ENCODE measurements at places on chromosomes 16 and 17.

DNA sequence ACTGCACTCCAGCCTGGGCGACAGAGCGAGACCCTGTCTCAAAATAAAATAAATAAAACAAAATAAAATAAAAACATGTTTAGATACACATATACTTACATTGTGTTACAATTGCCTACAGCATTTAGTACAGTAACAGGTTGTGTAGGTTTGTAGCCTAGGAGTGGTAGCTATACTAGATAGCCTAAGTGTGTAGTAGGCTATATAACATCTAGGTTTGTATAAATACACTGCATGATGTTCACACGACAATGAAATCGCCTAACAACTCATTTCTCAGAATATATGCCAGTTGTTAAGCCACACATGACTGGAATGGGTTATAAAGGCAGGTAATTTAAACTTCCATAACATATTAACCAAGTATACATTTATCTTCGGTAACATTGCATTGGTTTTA is 90.6 kb downstream of the TUBD1 start:
- DNase-seq, result no peak

DNA sequence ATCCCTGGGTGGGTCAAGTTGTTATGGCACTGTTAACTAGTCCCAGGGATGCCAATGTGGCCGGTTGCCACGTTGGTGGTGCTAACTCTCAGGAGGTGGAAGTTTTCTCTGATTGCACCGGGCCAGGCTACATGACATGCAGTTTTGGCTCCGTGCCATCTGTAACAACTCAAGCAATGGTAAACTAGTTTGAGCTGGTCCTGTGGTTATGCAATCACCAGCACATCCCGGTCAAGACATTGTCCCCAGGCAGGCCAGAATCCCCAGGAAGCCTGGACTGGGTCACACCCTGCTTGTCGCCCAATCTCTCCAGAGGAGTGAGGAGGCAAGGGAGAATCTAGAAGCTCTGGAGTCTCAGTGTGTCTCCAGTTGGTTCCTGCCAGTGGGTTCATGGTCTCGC is 10.1 kb upstream of the CCL17 start:
- no peak for DNase-seq

- DNase-seq, result no peak
Measured at GRCh38 chr16:78469787-78470186, 370.3 kb downstream of the WWOX start.

- DNase-seq, result peak; percentile 45
Measured at GRCh38 chr17:64984181-64984580, 64.9 kb upstream of the LRRC37A3 start.

DNA sequence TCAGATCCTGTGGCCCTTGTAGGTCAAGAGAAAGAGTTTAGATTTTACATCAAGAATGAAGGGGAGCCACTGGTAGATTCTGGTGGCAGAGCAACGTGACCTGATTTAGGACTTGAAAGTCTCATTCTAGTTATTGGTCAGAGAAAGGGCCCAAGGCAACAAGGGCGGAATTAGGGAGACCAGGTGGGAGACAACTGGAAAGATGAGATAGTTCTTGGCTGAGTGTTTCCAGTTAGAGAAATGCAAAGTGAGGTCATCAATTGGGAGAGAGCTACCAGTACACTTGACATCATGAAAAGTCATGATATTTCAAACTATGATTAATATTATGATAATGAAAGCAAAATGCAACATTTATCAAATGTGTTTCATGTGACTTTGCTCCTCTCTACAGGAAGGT is 147.2 kb upstream of the FAM20A start:
- DNase-seq, result no peak

DNA sequence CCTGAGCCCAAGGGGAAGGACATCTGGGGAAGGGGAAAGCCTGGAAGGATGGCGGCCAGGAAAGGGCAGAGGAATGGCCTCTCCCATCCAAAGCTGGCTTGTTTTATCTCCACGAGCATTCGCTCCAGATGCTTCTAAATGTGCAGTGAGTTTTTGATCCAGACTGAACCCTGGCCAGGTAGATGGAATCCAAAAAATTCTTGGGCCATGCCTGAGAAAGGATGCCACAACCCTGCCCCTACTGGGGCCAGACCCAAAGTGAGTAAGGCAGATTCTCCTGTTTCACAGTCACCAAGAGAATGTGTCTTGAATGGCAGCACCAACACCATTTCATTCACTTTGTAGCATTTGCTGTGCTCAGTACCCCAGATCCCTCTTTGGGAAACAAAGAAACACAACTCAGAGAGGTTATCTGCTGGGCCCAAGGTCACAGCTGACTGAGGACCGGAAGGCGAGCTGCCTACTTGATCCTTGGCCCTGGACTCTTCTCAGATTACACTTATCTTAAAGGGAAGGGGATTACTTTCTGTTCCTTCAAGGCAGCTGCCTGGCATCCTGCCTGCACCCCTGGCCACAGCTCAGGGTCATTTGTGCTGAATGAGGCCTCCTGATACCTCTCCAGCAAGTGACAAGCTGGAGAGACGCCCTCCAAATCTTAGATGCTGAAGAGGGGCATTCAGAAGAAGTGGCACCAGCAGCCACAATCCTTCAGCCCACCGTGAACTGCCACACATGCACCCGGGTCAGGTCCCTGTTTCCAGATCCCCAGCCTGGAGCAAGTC is 3.6 kb downstream of the LRRC75A start:
- DNase-seq, result no peak

GRCh38 chr16:1960665-1961630 is 1.6 kb downstream of the NDUFB10 start:
- DNase-seq, result peak; percentile 87

GRCh38 chr17:39660011-39660360 is 5.2 kb upstream of the TCAP start:
- DNase-seq, result no peak

GRCh38 chr17:59165933-59166342 is 10.4 kb downstream of the PRR11 start:
- peak; percentile 59 for DNase-seq

- DNase-seq, result no peak
Measured at GRCh38 chr16:7124701-7125100, 207.9 kb upstream of the RBFOX1 start.

DNA sequence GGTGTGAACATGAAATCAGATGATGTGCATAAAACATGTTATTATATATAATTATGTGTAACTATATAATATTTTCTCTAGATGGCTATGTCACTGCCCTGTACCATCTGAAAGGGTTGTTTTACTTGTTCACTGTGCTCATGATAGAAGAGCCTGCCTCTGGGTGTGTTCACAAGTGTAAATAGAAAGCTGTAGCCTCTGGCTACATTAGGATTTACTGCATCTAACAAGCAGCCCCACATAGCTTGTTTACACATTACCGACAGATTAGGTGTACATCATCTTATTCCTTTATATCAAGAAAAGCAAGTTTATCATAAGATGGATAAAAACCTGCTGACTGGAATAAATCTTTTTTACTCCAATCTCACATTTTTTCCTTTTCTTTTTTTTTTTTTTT is 46.1 kb downstream of the CHD9 start:
- DNase-seq, result no peak

GRCh38 chr17:67262435-67263117 is 17.6 kb upstream of the HELZ start:
- no peak for DNase-seq

- DNase-seq, result no peak
Measured at GRCh38 chr17:71383091-71383490, 737.7 kb upstream of the SOX9 start.

- DNase-seq, result no peak
Measured at GRCh38 chr17:62093188-62094155, 28.4 kb upstream of the MED13 start.

- no peak for DNase-seq
Measured at GRCh38 chr17:1871756-1872155, 42.0 kb downstream of the RPA1 start.

GRCh38 chr17:245611-246010 is 64.2 kb upstream of the DOC2B start:
- no peak for DNase-seq

DNA sequence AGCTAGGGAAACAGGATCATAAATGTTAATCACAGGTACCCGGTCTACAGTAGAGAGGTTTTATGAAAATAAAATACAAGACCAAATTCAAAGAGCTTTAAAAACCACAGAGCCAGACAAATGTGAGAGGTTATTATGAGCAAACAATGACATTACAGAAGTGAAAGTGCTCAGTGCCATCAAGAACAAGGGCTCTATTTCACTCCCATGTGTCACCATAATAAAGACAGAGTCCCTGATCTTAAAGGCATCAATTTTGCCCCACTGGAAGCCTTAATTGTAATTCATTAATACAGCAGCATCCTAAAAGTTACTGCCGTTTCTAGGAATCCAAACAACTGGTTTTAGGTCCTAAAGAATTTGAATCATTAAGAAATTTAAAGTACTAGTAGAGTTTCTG is 43.7 kb upstream of the CDRT4 start:
- no peak for DNase-seq

DNA sequence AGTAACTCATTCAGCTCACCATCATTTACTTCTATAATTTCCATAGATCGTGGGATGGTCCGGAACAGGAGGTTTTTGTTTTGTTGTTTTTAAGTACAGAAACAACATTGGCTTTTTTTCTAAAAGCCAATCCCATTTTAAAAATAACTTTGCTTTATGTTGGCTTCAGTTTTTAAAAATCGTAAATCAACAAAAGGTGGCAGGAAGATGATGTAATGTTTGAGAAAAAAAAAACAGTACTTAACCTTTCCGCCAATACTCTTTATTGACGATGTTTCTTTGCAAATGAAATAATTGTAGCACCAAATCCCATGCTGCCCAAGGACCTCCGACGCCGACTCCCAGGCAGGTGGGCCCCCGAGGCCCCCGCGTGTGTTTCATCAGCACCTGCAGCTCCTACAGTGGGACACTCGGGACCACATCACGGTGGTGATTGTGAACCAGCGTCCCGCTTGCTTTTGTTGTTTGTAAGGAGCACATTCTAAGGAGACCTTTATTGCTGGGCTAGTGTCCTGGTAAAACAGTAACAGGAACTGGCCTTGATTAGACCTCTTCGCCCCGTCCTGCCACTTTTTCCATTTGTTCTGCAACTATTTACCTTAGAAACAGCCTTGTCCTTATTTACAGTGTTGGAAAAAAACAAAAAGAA is 140.2 kb upstream of the CHMP6 start:
- DNase-seq, result no peak

DNA sequence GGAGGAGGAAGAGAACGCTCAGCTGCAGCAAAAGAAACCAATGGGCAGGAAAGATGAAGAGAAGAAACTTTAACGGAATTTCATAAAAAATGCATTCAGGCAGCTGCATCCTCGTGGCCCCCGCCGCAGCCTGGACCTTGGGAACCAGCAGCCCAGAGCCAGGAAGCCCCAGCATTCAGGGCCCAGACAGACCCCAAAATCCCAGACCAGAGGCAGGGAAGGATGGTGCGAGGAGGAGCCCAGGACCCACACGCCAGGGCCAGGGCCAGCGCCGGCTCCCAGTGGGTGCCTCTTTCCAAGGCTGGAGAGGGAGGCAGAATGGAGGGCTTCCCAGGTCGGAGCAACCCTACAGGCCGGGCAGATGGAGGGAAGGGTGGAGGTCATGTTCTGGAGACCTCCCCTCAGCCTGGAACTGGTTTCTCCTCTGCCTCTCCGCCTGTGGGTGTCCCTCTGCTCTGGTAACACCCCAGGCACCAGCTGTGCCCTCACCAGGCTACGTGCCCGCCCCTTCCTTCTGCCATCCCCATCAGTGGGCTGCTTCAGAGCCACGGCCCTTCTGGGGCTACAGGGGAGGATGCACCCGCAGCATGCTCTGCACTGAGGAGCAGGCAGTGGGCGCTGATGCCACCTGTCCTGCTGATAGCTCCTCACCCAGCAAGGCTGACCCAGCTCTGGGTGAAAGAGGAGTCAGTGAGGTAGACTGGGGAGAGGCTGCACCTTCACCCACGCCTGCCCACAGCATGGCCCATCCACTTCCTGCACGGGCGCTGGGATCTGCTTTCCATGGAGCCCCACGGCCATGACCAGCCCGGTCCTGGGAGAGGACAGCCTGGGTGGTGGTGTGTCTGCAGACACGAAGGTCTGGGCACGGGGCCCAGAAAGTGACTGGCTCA is 1.2 kb upstream of the MIF4GD start:
- DNase-seq, result peak; percentile 62

DNA sequence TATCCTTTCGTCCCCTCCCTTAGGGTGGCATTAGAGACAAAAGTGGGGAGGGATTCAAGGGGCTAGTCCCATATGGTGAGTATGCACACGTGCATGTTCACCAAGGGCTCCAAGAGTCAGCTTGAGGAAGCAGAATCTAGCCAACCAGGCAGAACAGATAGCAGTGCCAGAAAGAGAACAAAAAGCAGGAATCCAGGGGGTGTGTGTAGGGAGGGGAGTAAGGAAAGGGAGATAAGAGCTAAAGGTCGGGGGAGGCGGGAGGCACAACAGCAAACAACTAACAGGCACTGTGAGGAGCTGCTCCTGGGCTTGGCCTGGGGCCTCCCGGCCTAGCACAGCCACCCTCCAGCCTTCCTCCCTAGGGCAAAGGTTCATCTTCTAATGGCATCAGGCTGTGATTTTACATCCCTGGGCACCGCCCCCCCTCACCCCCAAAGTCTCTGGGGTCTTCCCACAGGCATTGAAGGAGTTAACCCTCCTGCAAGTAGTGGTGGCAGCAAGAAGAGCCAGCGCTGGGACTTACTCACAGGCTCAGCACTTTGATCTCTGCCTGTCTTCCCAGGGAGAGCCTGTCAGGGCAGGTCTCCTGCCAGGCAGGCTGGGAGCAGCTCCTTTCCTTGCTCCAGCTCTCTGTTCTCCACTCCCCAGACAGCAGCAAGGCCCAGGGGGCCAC is 12.4 kb upstream of the SUPT4H1 start:
- DNase-seq, result no peak

GRCh38 chr16:28917095-28917494 is 7.9 kb downstream of the RABEP2 start:
- no peak for DNase-seq

DNA sequence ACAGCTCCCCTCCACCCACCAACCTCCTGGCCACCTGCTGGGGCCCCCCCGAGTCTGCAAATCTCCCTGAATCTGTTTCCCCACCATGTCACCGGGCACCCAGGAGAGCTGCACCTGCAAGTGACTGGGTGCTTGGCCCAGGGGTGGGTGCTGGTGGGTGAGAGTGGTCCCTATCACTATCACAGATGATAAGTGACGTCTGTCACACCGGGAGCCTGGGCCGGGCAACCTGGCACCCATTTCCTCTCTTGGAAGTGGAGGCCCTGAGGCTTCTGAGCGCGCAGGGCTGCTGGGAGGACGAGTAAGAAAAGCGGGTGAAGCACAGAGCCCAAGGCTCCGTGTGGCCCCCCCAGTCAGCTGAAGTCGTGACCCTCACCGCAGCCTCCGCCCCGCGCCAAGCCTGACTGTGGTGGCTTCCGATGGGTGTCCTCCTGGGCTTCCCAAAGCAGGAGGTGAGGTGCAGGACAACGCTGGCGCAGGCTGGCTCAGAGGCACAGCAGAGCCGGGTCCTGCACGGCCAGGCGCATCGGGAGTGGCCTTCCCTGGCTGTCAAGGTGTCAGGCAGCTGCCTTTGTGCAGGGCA is 21.0 kb upstream of the ACSF3 start:
- no peak for DNase-seq

GRCh38 chr17:20026960-20027359 is 17.8 kb downstream of the SPECC1 start:
- DNase-seq, result no peak

Data from activated CD8-positive, alpha-beta memory T cell treated with anti-CD3 and anti-CD28 coated beads for 24 hours (primary cell).